ENCODE measurements at places on chromosomes 16 and 17. TPM values are rescaled to one million over a fixed set of nuclear protein-coding genes. Genes with fewer than 3 reads are reported as not detected.

Gene PPL
- total RNA-seq, result not detected

Gene CDRT15
- not detected for total RNA-seq

Gene TBC1D3I
- total RNA-seq, result 0.88 TPM

Gene TNK1
- total RNA-seq, result 6.5 TPM

Gene HOXB5
- not detected for total RNA-seq

- no peaks in the 10 kb centered on the region for H3K4me1 ChIP-seq
- H3K36me3 ChIP-seq, result no peaks in the 10 kb centered on the region
- DNase-seq, result no peak
- no peak overlapping the region for H3K27ac ChIP-seq
- no peak overlapping the region for H3K4me3 ChIP-seq
These were observed 28.5 kb downstream of the IQCK start for GRCh38 chr16:19746561-19746960.

- H3K27ac ChIP-seq, result no peak overlapping the region
- H3K4me1 ChIP-seq, result no peaks in the 10 kb centered on the region
- H3K36me3 ChIP-seq, result no peaks in the 10 kb centered on the region
- DNase-seq, result no peak
- H3K27me3 ChIP-seq, result no peaks in the 10 kb centered on the region
- no peak overlapping the region for H3K4me3 ChIP-seq
These were observed 88.4 kb upstream of the ATF7IP2 start for GRCh38 chr16:10297341-10298006.
